T-cell (primary cell): ENCODE measurements at places on chromosomes 1 and 21.
A peak's percentile ranks its signal among the peaks of the same experiment; 100 is the strongest.

- no peak for DNase-seq
Observed at GRCh38 chr1:155326020-155326526, 5.4 kb downstream of the RUSC1 start.

- no peak for DNase-seq
Observed at GRCh38 chr1:160179336-160179735, 11.0 kb upstream of the CASQ1 start.

GRCh38 chr1:45926330-45926729 is 122.9 kb downstream of the MAST2 start:
- DNase-seq: no peak

- no peak for DNase-seq
Observed at GRCh38 chr1:188778578-188778977, 1699.1 kb downstream of the BRINP3 start.

DNA sequence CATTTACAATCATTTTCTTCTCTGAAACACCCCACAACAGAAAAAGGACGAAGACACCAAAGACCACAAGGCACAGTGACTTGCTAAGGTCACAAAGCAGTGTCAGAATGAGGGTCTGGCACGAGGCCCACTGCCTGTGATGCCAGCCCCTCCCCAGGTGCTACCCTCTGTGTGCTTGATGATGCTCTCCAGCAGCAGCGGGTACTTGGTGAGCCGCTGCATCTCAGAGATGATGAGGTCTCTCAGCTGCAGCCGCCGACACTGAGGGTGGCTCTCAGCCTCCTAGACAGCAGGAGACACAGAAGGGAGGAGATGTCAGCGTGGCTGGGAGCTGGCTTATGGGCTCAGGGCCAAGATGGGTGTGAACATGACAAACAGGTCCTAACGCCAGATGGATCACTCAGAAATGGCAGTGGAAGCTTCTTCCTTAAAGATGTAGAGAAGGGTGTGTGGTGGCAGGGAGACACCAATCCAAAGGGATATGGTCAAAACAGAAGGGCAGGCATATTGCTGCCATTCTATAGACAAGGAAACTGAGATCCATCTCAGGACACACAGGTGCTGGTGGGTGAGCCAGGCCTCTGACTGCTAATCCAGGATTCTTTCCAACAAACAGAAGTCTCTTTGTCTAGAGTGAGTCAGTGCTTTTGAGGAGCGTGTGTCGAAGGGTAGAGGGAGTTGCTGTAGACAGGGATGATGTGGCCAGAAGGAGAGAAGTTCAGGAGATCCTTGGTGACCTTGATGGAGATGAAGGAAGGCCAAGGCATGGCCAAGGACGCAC is 25.6 kb downstream of the LRRC71 start:
- no peak for DNase-seq

GRCh38 chr21:31161157-31161556 is 122.9 kb upstream of the KRTAP19-8 start:
- DNase-seq: no peak

GRCh38 chr1:203037509-203038190 is 11.4 kb downstream of the PPFIA4 start:
- DNase-seq: no peak

- no peak for DNase-seq
Observed at GRCh38 chr1:25610822-25611630, 5.6 kb upstream of the MAN1C1 start.

DNA sequence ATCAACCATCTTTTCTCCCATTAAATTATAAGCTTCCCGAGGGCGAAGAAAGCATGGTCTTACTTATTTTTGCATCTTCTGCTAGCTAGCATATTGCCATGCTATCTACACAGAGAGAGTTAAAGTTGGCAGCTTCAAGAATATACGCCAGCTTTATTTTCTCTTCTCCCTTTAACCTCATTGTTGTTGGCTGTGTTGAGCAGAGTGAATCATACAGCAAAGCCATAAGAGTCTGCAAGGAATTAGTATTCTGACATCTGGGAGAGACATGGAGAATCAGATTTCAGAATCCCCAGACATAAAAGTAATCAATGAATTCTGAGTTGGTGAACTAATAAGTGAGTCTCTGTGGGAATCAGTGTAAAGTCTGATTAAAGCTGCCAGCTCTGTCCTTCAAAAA is 649.6 kb upstream of the PTBP2 start:
- DNase-seq: no peak

DNA sequence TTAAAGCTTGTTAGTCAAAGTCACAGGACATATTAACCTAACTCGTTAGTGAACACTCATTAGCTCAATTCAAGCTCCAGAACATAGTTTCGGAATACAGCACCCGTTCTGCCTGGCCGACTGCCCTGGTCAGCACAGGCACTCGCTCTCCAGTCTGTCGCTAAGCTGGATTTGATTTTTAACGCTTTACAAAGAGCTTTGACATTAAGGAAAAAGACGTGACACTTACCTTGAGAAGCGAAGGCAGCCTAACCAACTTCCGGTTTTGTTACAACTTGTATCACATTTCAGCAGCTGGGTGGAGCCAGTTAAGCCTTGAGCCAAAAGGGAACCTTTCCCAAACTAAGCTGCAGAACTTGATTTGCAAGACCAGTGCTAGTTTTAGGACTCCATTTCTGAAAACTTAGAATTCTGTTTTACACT is at the start of gene FRRS1:
Gene FRRS1 (minus strand): TSS at position 258 of the 423 bp plus-strand sequence. CDS start 17,867 bp downstream, outside the sequence.
- DNase-seq: peak; percentile 12

GRCh38 chr1:26553942-26554682 is 24.6 kb downstream of the RPS6KA1 start:
- no peak for DNase-seq

- no peak for DNase-seq
Observed at GRCh38 chr1:168553680-168554553, 10.1 kb upstream of the XCL2 start.

- no peak for DNase-seq
Observed at GRCh38 chr1:84300501-84300900, 1.0 kb upstream of the SAMD13 start.

DNA sequence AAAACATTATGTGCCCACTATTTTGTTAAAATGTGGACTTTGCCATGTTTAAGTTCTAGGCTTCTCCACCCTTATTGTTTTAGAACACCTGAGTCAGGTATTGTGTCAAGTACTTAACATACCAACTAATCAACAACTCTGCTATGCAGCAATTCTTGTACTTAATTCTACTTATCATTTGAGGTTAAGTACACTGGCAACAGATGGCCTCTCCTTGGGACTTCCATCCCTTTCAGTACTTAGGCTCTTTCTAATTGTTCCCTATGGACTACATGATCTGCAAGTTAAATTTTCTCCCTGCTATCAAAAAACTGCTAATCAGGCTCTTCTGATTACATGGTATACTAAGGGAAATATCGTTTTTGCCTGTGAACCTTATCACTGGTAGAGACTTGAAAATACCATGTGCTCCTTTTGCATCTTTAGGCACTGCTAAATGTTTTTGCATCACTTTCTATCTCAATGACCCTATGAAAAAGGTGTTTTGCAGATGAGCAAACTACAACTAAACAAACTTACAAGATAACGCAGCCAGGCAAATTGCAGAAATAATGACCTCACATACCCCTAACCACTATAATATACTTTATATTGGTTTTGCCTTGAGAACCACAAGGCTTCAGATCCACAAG is 18.9 kb downstream of the SFPQ start:
- DNase-seq: no peak

- no peak for DNase-seq
Observed at GRCh38 chr1:95537176-95537575, 303.2 kb downstream of the RWDD3 start.

DNA sequence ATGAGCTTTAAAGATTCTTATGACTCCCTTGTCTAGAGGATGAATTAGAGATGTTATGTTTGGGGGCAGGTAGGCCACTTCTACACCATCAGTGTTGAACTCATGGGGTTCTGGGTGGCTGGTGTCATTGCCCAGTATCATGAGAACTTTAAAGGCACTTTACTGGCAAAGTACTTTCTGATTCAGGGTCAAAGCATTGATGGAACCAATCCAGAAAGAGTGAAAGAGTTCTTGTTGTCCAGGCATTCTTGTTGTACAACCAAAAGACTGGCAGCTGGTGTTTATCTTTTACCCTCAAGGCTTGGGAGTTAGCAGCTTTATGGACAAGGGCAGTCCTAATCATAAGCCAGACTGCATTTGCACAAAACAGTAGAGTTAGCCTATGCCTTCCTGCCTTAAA is 673.0 kb downstream of the USP25 start:
- no peak for DNase-seq

GRCh38 chr1:211329764-211330201 is 3.1 kb downstream of the TRAF5 start:
- no peak for DNase-seq

GRCh38 chr1:219374046-219374566 is 200.4 kb downstream of the LYPLAL1 start:
- DNase-seq: no peak
